ENCODE measurements at places on chromosomes 7 and 10. TPM values are rescaled to one million over a fixed set of nuclear protein-coding genes. Genes with fewer than 3 reads are reported as not detected.

- DNase-seq, result no peak
Measured at GRCh38 chr7:98214811-98215321, 3.6 kb downstream of the BHLHA15 start.

- no peak for DNase-seq
Measured at GRCh38 chr7:138151731-138152577, 75.7 kb downstream of the AKR1D1 start.

GRCh38 chr7:111952783-111953182 lies 253.4 kb downstream of the DOCK4 start:
- DNase-seq, result no peak

DNA sequence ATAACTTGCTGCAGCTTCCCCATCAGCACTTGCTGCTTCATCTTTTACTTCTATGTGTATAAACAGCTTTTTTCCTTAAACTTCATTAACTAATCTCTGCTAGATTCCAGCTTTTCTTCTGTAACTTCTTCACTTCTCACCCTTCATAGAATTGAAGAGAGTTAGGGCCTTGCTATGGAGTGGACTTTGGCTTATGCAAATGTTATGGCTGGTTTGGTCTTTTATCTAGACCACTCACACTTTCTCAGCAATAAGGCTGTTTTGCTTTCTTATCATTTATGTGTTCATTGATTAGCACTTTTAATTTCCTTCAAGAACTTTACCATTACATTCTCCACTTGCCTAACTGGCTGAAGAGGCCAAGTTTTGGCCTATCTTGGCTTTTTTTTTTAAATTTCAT lies 64.2 kb upstream of the HELLS start:
- no peak for DNase-seq

GRCh38 chr7:99290980-99291607 lies 18.5 kb downstream of the MYH16 start:
- no peak for DNase-seq

DNA sequence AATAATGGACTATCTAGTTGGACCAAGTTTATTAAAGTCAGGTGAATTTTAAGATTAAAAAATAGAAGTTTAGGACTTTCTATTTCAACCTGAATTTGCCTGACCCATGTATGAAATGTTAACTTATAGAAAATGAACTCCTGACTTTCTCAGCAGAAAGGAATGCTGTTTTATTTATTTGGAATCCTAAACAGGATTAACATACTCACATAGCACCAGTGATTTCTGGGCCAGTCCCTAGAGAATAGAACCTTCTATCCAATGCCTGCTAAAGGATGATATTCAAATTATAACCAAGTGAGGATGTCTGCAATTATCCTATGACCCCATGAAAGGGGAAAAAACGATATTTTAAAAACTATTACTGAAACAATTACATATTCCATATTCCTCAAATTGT lies 148.8 kb downstream of the CHRM2 start:
- DNase-seq, result no peak

DNA sequence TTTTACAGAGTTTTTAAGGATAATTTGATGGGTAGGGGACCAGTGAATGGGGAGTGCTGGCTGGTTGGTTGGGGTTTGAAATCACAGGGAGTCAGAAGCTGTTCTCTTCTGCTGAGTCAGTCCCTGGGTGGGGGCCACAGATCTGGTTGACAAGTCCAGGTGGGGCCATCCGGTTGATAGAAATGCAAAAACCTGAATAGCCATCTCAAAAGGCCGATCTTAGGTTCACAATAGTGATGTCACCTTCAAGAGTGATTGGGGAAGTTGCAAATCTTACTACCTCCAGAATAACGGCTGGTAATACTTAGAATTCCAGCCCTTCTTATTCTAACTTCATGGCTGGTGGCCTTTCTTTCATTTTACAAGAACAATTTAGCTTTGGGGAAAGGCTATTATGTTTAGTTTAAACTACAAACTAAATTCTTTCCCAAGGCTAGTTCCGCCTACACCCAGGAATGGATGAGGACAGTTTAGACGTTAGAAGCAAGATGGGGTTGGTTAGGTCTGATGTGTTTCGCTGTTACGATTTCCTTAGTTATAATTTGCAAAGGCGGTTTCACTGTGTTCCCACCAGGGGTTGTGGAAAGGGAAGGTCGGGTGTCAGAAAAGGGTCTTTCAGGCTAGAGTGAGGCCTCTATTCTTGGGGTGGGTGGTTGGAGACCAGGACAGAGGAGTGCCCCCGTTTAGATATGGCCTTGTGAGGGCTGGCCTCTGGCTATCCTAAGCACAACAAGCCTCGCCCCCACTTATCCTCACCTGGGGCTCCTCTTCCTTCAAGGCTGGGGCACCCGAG lies 27.4 kb downstream of the IFT22 start:
- no peak for DNase-seq

DNA sequence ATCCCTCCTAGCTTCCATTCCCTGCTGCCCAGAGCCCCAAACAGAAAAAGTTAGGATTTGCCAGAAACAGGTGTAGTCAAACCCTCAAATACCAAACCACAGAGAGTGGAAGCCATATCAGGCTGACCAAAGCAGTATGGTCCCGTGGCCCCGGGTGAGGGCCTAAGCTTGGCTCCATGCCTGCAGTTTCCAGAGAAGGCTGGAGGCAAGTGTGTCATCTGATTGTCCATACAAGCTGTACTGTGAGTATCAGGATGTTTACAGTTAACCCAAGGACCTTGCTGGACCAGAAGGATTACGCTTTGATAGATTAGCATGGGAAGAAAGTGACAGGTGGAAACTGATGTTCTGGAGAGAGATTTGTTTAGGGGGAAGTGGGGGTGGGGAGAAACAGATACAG lies 96.3 kb downstream of the PRKAG2 start:
- no peak for DNase-seq

DNA sequence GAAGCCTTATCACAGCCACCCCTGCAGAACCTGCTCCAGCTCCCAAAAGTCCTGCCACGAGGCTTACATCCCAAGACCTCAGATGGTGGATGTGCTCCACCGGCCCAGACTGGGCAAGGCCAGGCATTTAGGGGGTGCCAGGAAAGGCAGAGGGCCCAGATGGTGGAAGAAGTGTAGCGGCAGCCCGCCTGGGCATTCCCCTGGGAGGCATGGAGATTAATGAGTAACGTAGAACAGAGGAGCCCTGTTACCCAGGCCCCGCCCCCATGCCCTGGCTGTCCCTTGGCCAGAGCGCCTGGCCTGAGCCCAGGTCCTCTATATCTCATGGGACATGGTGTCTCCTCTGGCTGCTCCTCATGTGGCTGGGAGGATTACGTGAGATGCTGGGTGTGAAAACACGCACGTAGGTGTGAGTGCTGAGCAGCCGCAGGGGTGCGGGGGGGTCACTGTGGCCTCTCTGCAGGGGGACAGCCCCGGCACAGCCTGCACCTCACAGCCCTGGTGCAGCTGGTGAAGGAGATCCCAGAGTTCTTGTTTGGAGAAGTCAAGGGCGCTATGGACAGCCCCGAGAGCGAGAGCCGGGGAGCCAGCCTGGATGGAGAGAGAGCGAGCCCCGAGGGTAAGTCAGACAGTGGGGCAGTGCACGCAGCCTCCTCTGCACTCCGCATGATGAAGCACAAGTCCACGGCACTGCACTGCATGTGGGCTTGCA lies 52.9 kb downstream of the ZNF467 start:
- no peak for DNase-seq

DNA sequence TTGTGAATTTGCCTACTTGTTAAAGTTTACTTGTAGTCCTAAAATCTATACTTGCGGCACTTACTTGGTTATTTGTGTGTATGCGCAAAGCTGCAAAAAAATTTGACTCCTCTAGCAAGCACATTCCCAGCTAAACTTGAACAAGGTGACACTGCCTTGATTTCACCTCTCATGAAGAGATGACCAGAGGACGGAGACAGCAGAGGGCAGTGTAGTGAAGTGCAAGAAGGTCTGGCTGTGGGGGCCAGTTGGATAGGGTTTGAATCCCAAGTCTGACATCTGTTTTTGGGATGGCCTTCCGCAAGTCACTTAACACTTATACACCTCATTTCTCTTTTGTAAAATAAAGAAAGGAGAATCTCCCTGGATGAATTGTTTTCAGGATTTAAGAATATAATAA lies 15.7 kb downstream of the SLK start:
- no peak for DNase-seq

DNA sequence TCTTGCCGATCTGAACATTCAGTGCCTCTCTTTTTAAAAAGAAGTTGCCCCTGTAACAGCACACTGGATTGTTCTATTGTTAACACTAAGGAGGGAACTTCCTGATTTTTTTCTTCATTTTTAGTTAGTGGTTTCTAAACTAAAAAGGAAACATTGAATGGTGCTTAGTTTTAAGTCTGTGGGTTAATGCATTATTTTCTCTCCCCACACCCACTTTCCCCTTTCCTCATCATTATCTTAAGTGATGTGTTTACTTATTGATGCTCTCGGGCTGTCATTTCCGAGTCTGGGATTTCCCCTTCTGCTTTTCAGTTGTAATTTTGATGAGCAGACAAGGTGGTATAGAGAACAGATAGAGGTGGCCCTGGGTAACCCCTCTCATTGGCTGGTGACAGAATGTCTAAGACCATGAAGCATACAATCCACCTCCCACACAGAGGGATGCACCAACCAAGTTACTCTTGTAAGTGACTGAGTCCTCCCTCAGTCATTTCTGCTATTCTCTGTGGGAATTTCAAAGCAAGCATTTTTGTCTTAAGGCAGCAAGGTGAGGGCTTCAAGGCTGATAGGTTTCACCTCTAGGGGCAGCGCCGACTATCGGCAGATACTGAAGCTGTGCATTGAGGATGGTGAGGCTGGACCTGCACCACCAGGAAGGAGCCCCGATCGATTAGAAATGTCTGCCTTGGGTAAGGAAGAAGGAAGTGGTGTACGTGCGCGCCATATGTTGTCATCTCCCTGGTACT lies 49.5 kb downstream of the CHN2 start:
- DNase-seq, result peak; percentile 42

GRCh38 chr7:53218730-53219504 lies 183.5 kb downstream of the POM121L12 start:
- no peak for DNase-seq

DNA sequence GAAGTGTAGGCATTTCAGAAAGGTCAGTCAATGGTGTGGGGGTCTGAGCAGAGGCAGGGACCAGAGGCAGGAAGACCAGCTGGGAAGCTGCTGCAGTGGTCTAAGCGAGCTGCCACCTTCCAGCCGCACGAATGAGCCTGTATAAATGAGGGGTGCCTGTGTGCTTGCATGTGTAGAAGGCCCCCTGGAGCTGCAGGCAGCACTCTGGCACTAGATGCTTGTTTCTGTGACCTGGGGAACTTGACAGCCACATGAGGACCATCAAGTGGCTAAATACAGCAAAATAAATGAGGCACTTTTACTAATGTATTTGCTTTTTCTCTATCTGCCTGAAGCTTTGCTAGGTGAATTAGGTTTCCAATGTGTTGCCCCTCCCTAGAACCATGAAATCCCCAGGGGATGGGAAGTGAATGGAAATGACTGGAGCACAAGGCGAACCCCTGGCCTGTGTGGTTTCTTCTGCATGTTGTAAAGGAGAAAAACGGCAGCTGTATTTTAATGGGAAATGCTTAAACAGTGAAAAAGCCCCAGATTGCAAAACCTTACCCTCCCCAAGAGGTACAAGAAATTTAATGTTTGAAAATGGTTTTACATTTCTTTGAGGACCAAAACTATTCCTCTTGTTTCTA lies 57.7 kb downstream of the PYROXD2 start:
- no peak for DNase-seq

- DNase-seq, result no peak
Measured at GRCh38 chr10:110853921-110854605, 17.7 kb upstream of the PDCD4 start.

DNA sequence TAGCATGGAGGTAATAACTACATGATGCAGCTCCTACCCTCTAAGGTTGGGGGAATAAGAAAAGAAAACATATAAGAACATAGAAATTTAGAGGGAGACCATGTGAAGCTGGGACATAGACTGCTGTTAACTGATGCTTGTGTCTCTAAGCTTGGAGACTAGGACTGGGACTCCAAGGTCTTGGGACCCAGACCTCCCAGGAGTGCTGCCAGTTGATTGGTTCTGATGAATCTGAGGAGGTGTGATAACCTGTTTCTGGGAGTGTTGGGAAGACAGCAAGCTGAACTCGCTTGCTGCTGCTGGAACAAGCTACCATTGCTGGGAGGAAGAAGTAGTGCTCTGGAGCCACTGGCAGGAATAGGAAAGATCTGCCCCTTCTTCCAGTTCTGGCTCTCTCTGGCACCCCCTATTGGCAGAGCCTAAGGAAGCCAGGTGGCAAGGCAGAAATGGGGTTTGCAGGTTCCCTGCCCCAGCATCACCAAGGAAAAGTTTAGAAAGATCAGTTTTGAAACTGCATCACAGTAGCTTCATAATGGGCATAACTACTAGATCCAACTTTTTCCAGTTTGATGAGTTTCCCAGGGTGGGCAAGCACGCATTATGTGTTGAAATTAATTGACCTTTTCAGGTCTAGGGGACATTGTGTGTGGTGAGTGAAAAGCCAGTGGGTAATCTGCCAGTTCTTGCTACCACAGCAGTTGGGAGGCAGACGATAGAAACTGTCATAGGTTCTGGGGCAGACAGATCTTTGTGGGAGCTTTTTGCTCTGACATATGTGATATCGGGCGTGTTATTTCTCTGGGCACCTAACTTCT lies 140.7 kb downstream of the SND1 start:
- no peak for DNase-seq

OR6B1 gene
- total RNA-seq, result not detected

CNTNAP2 gene
- total RNA-seq, result 0.19 TPM

CCDC3 gene
- not detected for total RNA-seq

ASCC1 gene
- 17.5 TPM for total RNA-seq

CFAP58 gene
- total RNA-seq, result not detected

PRSS37 gene
- total RNA-seq, result not detected

ANXA8 gene
- not detected for total RNA-seq
